ENCODE measurements at places on chromosomes 4 and X.

GRCh38 chrX:71067712-71068043 lies 456 bp downstream of the SNX12 start:
- no peak for DNase-seq

DNA sequence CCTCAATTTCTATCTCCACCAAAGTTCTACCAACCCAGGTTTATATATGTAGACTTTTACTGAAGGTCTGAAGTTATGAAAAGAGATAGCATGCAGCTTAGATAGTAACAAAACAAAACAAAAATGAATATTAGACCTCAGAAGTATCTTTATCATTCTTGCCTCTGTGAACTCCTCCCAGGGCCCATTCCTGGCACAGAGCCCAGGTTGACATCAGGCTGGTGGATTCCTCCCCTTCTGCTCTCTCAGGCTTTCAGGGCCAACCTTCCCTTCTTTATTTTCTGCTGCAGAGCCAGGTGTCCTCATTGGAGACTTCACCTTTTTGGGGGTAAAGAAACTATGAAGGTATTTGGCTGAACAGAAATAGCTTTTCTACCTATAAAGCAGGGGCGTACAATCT lies 112.8 kb upstream of the PITX2 start:
- no peak for DNase-seq

GRCh38 chr4:177356206-177356605 lies 46.5 kb downstream of the NEIL3 start:
- no peak for DNase-seq

- no peak for DNase-seq
Observed at GRCh38 chrX:13158911-13159310, 114.5 kb upstream of the FAM9C start.

GRCh38 chr4:25368315-25368714 lies 8.7 kb upstream of the ANAPC4 start:
- no peak for DNase-seq

- DNase-seq: no peak
Observed at GRCh38 chr4:96742332-96743014, 902.6 kb downstream of the PDHA2 start.

DNA sequence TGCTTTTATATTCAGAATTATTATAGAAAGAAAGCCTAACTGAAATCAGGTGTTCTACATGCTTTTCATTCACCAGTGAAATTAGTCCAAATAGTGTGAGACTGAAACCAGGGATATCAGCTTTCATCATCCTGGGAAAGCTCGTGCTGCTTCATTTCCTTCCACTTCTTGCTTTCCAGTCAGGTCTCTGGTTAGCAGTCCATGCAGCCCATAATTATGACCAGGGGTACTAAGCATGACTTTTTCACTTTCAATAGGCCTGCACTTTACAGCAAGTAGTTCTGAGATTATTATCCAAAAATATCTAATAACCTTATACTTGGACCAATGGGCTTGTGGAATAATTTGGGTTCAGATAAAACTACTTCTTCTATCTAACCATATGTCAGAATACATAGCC lies 673.2 kb upstream of the MAGEB2 start:
- no peak for DNase-seq

- no peak for DNase-seq
Observed at GRCh38 chrX:118751950-118752783, 24.8 kb downstream of the IL13RA1 start.

DNA sequence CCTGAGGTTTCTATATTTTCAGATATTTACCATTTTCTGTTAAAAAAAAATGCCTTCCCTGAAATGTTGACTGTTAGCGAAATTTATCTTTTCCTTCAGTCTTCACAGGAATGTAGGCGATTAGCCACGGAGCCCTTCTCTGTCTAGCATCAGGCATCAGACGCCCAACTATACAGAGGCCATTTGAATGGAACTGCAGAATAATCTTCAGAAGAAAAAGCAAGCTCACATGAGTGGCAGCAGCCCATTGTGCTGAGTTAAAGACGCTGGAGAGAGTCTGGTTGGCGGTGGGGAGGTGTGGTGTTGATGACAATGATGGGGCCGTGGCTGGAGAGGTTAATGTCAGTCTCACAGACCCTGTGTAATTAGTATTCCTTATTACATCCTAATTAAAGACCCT lies 196.8 kb upstream of the LEF1 start:
- DNase-seq: no peak

GRCh38 chrX:122422547-122422946 lies 761.5 kb upstream of the GRIA3 start:
- DNase-seq: no peak

- DNase-seq: no peak
Observed at GRCh38 chrX:10932842-10933440, 178.2 kb upstream of the HCCS start.

- no peak for DNase-seq
Observed at GRCh38 chr4:153183146-153183545, 21.1 kb upstream of the TRIM2 start.

- DNase-seq: peak; percentile 13
Observed at GRCh38 chrX:109974906-109975655, 27.8 kb upstream of the TMEM164 start.

DNA sequence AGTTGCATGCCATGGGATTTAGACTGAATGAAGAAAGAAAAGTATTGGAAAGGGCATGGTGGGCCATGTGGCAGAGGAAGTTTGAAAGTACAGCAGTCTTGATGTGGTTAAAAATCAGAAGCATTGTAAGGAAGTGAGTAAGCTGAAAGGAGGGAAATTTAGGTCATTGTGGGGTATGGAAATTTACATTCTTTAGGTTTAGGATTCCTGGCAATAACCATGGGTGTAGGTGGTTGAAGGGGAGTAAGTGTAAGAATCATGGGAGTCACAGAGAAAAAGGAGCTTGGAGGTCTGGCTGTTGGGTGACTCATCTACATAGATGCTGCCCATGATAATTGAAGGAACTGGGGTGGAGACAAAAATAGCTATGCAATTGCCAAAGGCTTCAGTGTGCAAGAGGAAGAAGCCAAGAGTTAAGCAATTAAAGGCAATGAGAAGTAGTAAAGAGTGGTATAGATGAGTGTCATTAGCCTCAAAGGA lies 243.8 kb upstream of the LDB2 start:
- peak; percentile 95 for DNase-seq
